Amygdala (tissue), 56 donors: ENCODE measurements at places on chromosomes 4 and X.

- DNase-seq = no peak
Observed at GRCh38 chr4:169492436-169493163, 119.8 kb downstream of the NEK1 start.

DNA sequence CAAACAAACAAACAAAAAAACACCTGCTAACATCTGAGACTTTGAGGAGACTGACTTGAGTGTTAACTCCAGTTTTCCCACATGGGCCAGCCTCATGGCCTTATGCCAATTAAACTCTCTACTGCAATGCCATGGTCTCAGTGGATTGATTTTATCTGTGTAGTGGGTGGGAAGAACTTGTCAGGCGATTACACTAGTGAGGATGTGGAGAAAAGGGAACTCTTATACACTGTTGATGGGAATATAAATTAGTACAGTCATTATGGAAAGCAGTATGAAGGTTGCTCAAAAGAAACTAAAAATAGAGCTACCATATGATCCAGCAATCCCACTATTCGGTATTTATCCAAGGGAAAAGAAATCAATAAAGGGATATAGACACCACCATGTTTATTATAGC, 12.8 kb upstream of the XIAP start:
- no peak for DNase-seq

GRCh38 chr4:187422655-187423054, 572.9 kb upstream of the ZFP42 start:
- no peak for DNase-seq

GRCh38 chr4:173531086-173531965, 1.3 kb upstream of the HAND2 start:
- no peak for DNase-seq

DNA sequence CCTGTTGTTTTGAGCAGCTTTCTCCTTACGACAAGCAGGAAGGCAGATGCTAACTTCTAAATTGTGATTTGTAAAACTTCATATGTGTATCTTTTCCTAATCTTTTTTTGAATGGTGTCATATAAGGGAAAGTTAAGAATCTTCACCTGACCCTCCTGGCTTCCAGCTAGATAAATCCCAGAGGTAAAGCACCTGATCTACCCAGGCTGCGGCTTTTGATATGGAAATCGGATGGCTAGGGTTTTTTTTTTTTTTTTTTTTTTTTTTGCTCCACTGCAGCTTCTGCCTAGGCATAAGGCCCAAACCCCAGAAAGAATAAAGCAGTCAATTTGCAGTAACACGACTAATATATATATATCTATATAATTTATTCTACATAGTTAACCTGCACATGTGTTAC, 10.0 kb downstream of the MAB21L2 start:
- no peak for DNase-seq

GRCh38 chr4:1030031-1030430, 18.6 kb downstream of the FGFRL1 start:
- DNase-seq = no peak

GRCh38 chr4:11537846-11538245, 109.2 kb upstream of the HS3ST1 start:
- no peak for DNase-seq

DNA sequence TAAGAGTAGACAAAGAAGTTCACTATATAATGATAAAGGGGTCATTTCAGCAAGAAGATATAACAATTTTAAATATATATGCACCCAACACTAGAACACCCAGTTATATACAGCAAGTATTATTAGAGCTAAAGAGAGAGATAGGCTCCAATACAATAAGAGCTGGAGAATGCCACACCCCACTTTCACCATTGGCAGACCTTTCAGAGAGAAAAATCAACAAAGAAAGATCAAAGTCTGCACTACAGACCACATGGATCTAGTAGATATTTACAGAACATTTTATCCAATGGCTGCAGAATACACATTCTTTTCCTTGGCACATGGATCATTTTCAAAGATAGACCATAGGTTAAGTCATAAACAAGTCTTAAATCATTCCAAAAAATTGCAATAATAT, 479.7 kb upstream of the DIAPH2 start:
- DNase-seq = no peak

DNA sequence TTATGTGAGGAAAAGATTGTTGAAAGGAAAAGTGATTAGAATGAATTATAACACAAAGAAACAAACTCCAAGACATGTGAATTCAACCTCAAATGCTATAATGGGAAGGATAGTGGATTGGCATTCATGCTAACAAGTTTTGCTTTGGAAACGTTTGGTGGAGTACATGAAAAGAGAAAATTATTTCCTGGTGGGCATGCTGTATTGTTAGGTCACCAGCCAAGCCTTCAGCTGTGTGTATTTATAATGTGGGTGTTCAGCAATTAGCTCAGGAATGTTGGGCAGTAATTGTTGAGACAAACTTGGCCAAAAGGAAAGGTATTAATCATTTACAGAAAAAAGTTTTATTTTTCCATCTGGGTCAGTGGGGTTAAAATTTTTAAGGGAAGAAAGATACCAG, 198.9 kb upstream of the ARSJ start:
- no peak for DNase-seq

GRCh38 chr4:665751-666435, 8.2 kb downstream of the ATP5ME start:
- no peak for DNase-seq

DNA sequence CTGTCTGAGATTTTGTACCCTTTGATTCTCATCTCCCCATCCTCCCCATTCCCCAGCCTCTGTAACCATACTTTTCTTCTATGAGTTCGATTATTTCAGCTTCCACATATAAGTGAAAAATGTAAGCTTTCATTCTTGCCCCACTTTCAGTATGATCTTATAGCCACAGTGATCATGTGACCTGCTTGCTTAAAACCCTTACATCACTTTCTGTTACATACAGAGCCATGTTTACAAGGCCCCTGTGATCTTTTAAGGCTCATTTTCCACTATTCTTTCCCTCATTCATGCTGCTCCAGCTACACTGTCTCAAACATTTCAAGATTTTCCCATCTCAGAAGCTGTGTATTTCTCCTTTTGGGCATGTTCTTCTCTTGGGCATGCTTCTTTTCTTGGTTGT, 147.7 kb downstream of the DCK start:
- DNase-seq = no peak

DNA sequence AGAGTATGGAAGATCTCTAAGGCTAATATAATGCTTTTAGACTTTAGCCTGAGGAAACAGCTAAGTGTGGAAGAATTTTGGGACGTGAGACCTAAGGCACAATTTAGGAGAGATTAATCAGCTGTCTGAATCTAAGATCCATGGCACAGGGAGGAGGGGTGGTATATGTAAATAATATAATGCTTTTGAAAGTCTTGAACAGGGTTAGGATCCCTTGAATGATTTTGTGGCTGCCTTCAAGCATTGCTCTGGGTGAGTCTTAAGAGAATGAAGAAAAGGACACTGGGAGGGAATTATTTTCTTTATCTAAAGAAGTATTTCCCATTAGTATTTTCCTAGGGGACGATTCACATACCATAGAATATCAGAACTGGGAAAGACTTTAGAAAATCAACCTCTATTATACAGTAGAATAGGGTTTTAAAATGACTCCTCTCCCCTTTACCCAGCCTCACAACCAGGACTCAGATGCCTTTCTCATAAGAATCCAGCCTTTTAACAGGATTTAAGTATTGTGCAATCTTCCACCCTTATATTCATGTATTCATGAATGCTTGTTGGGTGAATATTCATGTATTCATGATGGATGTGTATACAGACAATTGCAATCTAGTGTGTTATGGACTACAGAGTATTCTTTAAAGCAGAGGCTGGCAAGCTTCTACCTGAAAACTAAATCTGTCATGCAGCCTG, 664.2 kb upstream of the CPEB2 start:
- DNase-seq = no peak

- no peak for DNase-seq
Observed at GRCh38 chr4:90641861-90642599, 514.8 kb downstream of the CCSER1 start.

GRCh38 chr4:152464030-152464823, 71.7 kb downstream of the FBXW7 start:
- no peak for DNase-seq

- no peak for DNase-seq
Observed at GRCh38 chr4:168667376-168667775, 170.5 kb downstream of the PALLD start.

DNA sequence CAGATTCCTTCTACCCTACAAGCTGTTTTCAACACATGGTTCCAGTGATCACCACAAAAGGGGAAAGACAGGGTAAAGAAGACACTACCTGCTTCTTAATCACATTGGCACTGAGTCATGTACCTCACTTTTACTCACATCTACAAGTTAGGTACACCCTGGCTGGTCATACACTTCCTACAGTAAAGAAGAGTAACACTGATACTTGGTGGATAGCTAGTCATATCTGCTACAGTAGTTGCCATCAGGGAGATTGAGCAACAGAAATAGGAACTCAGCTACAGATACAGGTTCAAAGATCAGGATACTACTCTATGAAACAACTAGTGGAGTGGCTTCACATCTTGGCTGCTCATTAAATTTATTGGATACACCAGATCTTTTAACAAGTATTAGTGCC, 105.4 kb upstream of the DIAPH2 start:
- no peak for DNase-seq

GRCh38 chrX:17814557-17814956, 46.5 kb downstream of the RAI2 start:
- no peak for DNase-seq

DNA sequence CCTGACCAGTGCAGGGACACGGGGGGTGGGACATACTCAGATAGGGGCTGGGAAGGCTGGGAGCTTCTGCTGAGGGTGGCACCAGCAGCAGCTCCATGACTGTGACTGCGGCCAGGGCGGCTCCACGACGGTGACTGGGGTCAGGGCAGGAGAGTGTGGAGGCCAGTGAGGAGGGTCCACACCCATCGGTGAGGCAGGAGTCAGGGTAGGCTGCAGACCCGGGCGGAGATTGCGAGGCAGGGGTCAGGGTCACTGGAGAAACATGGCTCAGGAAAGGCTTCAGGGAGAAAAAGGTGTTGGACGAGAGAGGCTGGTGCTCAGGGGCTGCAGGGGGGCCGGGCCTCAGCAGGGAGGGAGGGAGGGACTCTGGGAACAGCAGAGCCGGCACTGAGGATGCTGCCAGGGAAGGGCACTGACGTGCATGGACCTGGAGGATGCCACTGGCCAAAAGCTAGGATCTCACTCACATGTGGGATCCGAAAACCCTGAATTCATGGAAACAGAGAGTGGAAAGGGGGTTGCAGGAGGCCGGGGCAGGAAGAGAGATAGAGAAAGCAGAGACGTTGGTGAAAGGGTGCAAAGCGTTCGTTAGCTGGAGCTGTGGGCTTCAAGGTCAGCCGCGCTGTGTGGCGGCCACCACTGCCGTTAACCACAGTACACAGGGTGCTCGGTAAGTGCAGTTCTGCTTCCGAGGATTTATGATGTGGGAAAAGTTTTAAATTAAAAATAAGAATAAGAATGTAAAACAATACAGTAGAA, 22.0 kb downstream of the ATP5ME start:
- peak; percentile 63 for DNase-seq

- DNase-seq = no peak
Observed at GRCh38 chr4:140308366-140309123, 64.9 kb upstream of the SCOC start.

GRCh38 chrX:103624111-103624510, 4.7 kb upstream of the TCEAL1 start:
- no peak for DNase-seq

- no peak for DNase-seq
Observed at GRCh38 chr4:68773699-68774098, 42.1 kb upstream of the UGT2B10 start.

DNA sequence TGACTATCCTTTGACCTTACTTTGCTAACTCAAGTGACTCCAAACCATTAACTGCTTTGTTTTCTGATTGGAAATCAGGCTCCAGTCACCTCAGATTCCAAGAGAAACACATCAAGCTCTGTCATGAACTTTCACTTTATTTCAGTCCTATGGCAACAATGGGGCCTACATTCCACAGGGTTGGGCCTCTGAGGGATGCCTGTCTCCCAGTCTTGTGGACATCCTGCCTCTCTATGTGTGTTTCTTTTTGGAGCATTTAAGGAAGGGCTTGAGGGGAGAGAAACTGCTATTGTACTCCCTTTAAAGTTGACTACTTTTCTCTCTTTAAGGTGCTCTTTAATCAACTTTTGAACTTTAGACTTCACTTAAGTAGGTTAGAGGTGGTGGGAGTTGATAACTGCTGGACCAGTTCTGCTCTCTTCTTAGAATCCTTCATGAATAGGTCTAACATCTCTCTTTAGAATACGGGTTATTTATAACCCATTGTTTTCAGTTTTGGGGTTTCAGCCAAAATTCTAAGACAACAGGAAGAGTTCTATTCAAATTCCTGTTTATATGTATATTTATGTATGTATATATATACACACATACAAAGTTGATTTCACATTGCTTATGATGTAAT, 274.3 kb upstream of the NR3C2 start:
- DNase-seq = no peak

- DNase-seq = no peak
Observed at GRCh38 chrX:154327038-154327820, 31.6 kb downstream of the TKTL1 start.

DNA sequence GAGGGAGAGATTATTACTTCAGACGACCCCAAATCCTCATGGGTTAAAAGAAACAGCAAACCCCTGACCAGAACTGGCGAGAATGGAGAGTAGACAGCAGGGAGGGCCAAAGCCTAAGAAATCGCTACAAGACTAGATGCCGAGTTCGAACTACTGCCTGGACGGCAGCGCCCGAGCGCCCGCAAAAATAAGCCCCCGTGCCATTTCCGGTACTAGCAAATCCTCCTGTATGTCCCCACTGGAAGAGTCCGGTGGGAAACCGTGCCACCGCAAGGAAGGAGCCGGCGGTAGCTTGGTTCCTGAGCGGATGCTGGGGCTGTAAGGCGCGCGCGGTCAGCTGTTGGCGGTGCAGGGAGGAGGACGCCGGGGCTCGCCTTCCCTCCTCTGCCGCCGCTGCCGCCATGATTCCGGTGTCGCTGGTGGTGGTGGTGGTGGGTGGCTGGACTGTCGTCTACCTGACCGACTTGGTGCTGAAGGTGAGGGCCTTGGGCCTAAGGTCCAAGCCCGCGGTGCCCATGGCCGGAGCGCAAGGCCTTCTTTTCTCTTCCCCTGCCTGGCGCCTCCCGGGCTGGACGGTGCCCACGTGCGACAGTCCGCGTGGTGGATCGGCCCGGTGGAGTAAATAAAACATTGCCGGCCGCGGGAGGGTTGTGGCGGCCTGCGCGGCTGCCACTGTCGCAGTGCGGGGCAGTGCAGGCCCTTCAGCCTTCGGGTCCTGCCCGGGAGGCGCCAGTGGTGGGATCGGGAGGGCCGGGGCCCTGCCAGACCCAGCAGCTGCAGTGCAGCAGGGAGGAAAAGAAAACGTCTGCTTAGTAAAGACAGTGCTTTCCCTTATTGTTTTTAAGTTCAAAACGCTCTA, at the start of gene MBTPS2:
MBTPS2 (plus strand) TSS at position 284 of the 859 bp plus-strand sequence; CDS start at position 402, 118 bp downstream.
- DNase-seq = peak; percentile 38

GRCh38 chrX:39611468-39611867, 486.3 kb downstream of the BCOR start:
- DNase-seq = no peak

- DNase-seq = no peak
Observed at GRCh38 chr4:41718907-41719306, 29.6 kb downstream of the PHOX2B start.
